Forelimb muscle (tissue), 1 donor: ENCODE measurements at places on chromosomes 7 and 10. TPM values are rescaled to one million over a fixed set of nuclear protein-coding genes. Genes with fewer than 3 reads are reported as not detected.

DNA sequence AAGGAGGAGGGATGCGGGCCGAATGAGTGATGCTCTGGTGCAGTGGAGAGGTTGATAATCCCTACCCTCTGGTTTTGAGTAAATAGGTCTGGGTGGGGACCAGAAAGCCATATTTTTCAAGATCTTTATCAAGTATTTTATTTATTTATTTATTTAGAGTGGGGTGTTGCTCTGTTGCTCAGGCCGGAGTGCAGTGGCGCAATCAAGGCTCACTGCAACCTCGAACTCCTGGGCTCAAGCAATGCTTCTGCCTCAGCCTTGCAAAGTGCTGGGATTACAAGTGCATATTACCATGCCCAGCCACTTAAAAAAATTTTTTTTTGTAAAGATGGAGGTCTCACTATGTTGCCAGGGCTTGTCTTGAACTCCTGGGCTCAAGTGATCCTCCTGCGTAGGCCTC lies 21.6 kb downstream of the SVIL start:
- no peak for DNase-seq

GRCh38 chr7:147756300-147756699 lies 834.3 kb upstream of the C7orf33 start:
- no peak for DNase-seq

Gene GIMAP5
- polyA plus RNA-seq: 7.7 TPM

DNA sequence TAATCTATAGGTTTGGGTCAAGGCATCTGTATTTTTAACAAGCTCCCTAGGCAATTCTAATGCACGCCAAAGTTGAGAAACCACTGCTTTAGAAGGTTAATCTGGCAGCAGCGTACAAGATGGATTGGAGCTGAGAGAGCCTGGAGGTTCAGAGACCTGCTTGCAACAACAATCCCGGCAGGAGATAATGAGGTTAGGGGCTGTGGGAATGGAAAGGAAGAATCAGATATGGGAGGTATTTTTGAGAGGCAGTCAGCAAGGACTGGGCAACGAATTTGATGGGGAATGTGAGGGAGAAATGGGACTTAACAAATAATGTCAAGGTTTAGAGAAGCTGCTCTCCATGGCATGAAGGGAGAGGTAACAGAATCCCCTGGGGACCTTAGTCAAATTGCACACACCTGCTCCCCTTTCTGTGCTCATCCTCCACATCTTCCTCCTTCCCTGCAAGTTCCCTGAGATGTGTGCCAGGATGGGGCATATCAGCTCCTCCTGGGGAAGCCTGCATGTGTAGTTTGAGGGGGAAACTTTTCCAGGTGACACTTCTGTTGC lies 731.0 kb upstream of the GALNT17 start:
- DNase-seq: no peak

DNA sequence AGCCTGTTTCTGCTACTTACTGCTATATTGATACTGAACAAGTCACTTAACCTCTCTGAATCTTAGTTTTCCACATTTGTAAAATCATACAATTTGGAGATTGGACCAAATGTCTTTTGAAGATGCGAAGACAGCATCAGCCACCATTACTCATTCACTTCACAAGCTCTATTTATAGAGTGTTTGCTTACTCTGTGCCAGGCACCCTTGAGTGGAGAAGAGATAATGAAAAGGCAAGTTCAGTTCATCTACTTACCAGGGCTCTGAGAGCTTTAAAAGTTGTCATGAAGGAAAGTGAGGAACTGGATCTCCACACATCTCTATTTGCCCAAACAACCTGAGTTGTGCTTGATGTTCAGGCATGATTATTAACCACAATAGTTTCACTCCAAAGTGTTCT lies 277.5 kb downstream of the CSTF2T start:
- no peak for DNase-seq

- DNase-seq: no peak
These were observed 55.1 kb downstream of the FAM53B start for GRCh38 chr10:124688889-124689670.

Gene TRPV5
- polyA plus RNA-seq: 0.15 TPM

DNA sequence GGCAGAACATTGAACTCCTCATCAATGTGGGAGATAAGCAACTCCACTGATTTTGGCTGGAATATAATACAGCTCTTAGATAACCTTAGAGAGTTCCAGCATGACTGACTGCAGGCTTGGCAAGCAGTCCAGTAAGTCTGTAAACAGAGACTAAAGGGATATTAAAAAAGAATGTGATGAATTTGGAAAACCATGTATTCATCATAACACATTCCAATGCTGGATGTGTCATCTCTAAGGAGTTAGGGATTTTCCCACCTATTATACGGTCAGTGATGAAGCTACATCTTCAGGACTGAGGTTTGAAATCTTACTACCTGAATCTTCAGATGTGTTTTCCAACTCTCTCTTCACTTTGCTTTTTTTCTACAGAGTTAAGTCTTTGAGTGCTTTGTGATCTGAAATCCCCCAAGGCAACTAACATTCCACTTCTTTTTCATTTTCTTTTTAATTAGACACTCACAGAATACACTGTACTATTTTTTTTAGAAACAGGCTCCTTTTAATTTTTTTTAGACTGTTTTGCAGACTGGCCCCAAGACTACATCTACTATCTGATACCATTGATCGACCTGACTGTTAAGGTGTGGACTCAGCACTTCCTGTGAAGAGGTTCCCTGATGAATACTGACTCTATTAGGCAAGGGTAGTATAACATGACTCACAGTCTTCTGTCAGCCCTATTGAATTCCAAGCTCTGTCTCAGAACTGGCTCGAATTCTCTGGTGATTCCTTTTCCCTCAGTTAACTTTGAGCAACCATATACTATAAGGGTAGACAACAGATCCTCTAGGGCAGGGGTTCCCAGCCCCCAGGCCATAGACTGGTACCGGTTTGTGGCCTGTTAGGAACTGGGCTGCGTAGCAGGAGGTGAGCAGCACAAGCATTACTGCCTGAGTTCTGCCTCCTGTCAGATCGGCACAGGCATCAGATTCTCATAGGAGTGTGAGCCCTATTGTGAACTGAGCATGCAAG lies 678.2 kb downstream of the GRM8 start:
- DNase-seq: no peak

DNA sequence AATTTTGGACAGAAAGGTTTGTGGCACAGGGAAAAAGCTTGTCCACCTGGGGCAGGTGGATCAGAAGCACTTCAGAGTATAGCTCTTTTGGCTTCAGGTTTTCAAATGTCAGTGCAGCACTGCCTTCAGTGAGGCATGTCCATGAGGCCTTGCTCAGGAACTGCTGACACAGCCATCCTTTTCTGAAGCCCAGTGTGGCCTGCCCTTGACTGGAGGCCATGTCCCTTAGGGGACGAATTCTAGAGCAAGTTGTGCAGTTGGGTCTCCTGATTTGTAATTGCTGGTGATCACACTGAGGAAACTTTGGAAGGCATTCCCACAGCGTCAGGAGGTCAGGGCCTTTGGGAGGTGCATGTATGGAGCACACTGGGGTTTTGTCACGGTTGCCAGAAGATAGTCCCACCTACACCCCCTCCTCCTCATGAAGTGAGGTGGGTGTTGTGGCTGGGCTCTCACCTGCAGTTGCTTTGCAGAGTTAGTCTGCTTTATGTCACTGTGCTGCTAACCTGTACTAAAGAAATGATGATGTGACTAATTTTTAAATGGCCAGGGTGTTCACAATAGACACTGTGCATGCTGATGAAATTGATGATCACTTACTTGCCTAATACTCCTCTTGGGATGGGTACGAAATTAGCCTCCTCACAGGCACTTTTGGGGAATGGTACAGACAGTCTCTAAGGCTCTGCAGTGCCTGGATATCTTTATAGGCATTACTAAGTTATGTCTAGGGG lies 41.7 kb downstream of the OGDH start:
- DNase-seq: no peak

Gene OR9A2
- polyA plus RNA-seq: not detected

Gene OPN1SW
- polyA plus RNA-seq: 2.0 TPM

GRCh38 chr10:103765168-103765567 lies 90.2 kb downstream of the SH3PXD2A start:
- DNase-seq: no peak

- DNase-seq: peak; percentile 98
These were observed 1.7 kb upstream of the ETV1 start for GRCh38 chr7:13990984-13991790.

DNA sequence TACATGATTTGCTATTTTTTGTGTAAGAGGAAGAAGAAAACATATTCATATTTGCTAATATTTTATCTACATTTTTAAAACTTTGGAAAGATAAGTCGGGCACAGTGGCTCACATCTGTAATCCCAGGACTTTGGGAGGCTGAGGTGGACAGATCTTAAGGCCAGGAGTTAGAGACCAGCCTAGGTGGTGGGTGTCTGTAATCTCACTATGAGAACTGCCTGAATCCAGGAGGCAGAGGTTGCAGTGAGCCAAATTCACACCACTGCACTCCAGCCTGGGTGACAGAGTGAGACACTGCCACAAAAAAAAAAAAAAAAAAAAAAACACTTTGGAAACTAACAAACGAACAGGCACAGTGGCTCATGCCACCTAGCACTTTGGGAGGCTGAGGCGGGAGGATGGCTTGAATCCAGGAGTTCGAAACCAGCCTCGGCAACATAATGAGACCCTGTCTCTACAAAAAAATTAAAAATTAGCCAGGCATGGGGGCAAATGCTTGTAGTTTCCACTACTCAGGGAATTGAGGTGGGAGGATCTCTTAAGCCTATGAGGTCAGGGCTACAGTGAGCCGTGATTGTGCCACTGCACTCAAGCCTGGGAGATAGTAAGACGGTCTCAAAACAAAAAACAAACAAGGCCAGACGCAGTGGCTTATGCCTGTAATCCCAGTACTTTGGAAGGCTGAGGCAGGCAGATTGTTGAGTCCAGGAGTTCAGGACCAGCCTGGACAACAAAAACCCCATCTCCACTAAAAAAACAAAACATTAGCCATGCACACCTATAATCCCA lies 25.6 kb downstream of the HERC4 start:
- no peak for DNase-seq

- peak; percentile 5 for DNase-seq
These were observed 299.1 kb downstream of the LHFPL3 start for GRCh38 chr7:104627516-104627915.

GRCh38 chr7:4020086-4020485 lies 662.0 kb upstream of the FOXK1 start:
- DNase-seq: no peak

Gene HGF
- polyA plus RNA-seq: 5.0 TPM

Gene SAMD9
- polyA plus RNA-seq: 2.6 TPM

GRCh38 chr7:105677817-105678573 lies 96.7 kb upstream of the EFCAB10 start:
- no peak for DNase-seq

DNA sequence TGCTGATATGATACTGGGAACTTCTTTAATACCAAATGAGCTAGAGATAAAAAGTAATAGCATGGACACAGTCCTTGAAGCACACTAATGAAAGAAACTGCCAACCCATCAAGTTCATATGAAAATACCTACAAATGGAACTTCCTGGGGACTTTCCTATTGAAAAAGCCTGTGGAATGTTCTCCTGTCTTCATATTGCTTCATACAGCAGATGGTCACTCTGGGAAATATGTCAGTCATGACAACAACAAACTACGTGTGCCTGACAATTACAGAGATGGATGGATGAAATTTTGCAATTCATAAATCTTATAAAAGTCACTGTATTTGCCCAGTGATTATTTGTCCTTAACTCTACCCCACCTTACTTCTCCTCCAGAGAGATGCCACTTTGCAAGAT lies 106.6 kb upstream of the COL1A2 start:
- no peak for DNase-seq

DNA sequence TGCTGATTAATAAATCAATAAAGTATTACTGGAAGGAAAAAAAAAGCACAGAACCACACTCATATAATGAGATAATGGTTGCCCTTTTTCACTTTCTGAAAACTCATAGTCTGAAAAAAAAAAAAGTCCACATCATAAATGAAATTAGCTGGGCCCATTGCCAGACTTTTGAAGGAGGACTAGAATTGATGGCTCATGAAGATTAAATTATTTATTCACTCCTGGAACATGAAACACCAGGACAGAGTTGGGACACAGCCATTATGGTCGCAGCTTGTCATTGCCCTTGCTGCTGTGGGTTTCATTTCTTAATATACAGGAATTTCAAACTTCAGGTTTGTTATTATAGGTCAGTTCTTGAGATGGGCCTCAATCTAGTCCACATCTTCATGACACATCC lies 91.9 kb downstream of the CNTNAP2 start:
- no peak for DNase-seq

DNA sequence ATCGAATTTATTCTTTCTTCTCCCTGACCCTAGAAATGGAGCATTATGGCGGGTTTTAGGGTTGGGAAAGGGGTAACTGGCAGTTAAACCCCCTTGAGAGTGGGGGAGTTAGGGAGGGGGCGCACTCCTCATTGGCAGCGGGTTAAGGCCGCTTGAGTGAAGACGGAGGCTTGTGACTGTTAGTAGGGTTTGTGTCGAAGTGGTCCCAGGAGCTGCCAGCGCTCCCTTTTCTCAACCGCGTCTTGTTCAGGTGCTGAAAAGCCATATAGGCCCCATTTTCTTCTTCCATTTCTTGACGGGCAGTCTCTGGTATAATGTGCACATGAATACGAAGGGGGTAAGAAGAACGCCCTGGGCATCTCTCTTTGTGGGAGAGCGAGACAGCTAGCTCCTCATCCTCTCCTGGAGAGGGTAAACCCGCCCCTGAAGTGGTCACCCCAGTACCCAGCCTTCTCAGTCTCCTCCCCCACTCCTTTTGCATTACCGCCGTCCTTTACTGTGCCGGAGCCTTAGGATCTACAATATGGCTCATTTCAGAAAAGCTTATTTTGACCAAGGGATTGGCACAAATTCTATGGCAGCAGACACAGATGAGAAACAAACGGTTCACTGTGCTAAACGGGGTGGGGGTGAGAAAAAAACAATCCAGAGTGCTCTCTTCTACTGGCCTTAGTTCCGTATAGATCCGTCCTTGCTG lies 836 bp downstream of the KMT2E start:
- no peak for DNase-seq

Gene PLPP4
- 0.10 TPM for polyA plus RNA-seq

DNA sequence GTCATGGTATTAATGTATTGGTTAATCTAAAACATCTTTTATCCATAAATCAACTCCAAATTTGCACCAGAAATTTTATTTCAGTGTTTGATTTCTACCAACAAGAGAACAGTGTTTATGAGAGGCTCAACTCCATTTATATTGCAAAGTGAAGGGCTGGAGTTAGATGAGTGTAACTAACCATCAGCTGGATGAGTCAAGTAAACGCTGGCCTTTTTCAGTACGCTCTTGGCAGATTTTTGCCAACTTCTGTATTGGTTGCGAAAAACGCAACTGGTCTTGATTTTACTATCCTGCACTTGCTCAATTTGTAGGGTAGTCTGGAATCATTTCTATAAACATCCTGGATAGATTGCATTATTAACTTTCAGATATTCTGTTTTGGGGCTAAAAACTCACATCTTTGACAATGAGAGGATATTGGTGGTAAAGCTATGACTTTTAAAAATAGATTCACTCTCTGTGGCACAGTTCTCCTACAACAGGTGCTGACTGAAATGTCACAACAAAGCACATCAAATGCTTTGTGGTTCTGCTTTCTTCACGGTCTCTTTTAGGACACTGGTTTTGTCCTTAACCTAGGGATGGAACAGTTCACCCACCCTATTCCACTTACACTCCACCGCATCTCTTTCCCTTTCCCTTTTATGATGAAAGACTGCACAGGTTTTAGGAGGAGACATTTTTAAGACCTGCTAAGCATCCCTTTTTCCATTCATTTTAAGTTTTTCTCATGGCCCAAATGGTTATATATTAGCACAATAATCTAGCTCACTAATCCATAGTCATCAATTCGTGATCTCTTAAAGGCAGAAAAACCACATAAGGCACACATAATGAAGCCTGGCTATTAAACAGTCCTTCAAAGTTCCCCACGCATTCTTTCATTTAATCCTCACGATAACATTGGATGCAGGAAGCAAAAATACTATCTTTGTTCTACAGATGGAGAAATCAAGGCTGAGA lies 12.8 kb downstream of the CACNA2D1 start:
- no peak for DNase-seq

Gene NKX2-3
- polyA plus RNA-seq: 1.2 TPM

Gene VGF
- not detected for polyA plus RNA-seq

Gene PNLIPRP3
- not detected for polyA plus RNA-seq
